Epithelial cell of proximal tubule (primary cell): ENCODE measurements at places on chromosomes 3 and 15.

GRCh38 chr3:194328053-194328657 is 23.0 kb downstream of the CPN2 start:
- DNase-seq: no peak

GRCh38 chr3:138492980-138493675 is 58.7 kb downstream of the ESYT3 start:
- no peak for DNase-seq

DNA sequence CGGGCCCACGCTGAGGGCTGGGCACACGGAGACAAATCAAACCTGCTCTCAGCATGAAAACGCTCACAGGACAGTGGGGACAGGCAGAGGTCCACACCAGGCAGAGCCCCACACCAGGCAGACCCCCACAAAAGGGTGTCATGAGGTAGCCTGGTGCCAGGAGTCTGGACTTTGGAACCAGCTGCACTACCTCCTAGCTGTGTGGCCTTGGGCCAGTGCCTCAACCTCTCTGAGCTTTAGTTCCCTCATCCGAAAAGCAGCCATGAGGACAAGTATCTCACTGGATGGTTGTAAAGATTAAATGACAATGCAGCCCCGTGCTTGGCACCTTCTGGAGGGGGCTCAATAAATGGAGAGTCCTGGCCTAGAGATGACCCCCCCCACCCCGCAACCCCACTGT is 16.5 kb upstream of the CRABP1 start:
- DNase-seq: no peak

DNA sequence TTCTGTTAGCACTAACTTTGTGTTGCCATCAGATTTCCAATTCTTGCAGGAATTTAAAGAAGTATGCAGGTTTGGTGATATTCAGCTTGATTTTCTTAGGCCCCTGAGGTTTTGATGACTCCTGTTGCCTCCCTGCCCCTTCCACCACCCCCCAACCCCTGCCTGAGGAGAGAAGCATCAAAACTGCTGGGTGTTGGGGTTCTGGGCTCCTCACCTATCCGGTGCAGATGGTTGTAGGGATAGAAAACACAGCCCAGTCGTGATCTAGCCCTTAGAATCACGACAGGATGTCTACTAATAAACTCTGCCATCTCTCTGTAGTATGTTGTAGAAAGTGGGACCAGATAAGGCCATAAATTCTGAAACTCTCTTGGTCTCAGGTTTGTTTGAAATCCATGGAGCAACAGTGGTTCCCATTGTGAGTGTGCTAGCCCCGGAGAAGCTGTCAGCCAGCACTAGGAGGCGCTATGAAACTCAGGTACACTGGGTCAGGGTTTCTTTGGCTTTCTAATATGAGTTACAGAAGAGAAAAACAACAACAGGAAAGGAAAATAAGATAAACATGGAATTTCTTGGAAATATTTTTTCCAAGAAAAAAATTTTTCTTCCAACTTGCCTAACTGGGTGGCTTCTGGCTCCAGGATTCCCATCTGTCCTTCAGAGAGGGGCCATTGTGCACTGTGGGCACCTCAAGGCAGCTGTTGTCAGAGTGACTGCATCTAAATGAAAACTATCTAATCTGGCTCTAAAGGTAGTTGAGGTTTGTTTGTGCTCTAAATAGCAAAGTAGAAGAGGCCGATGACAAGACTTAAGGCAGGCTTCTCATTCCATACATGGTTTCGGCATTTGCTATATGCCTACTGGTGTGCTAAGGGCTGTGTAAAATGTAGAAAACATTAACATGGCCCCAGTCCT is 8.7 kb downstream of the SRP14 start:
- no peak for DNase-seq

- DNase-seq: no peak
Observed at GRCh38 chr15:91976966-91977365, 123.5 kb downstream of the SLCO3A1 start.

DNA sequence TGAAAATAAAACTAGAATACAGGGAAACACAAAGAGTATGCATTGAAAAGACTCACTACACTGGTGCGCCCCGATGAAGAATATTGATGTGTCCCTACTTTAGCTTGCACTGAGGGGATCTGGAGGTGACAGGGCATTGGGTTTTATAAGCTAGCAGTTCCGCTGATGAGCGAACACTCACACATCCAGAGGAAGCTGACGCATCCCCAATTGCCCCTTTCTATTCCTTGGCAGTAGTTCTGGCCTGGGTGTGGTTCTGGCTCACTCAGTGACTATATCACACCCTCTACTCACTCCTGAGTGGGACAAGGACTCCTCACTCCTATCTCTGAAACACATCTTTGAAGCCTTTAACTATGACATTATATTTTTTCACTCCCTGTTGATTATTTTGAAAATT is 71.0 kb downstream of the B3GNT5 start:
- DNase-seq: no peak
